ENCODE measurements at places on chromosomes 7 and 10.
A peak's percentile ranks its signal among the peaks of the same experiment; 100 is the strongest.

DNA sequence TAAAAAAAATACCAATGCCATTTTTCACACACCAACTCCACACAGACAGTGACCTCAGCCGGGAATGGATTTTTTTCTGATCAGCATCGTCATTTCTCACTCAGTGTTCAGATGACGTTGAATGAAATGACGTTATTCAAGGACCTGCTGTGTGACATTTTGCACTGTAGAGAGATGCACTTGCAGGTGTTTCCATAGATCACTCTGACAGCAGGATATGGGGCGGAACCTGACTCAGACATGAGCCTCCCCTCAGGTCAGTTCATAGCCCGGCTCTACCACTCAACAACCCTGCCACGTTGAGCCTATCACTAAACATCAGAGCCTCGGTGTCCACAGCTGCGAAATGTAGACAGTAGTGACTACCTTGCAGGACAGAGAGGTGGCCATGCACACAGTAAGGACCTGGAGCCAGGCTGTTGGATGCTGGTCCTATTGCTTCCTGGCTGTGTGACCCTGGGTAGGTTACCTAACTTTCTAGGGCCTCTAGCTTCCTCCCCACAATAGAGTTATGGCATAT, 41.4 kb upstream of the ANTXRL start:
- DNase-seq: no peak

GRCh38 chr7:5692845-5693278, 88.6 kb downstream of the RNF216 start:
- no peak for DNase-seq

DNA sequence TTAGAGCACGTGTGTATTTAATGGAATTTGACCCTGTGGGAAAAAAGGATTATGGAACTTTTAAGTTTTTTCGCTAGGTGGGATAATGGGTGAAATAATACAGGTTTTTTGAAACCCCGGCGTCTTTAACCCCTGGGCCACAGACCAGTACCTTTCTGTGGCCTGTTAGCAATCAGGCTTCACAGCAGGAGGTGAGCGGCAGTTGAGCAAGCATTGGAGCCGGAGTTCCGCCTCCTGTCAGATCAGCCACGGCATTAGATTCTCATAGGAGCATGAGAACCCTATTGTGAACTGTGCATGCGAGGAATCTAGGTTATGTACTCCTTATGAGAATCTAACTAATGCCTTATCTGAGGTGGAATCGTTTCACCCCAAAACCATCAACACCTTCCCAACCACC, 28.6 kb downstream of the WAC start:
- DNase-seq: no peak

- no peak for DNase-seq
Observed at GRCh38 chr10:44065788-44066526, 318.9 kb downstream of the CXCL12 start.

- no peak for DNase-seq
Observed at GRCh38 chr7:107999779-108000560, 3.0 kb downstream of the LAMB1 start.

- no peak for DNase-seq
Observed at GRCh38 chr10:46558392-46559185, 2.1 kb upstream of the GPRIN2 start.

GRCh38 chr10:27356738-27357137, 116.1 kb upstream of the ACBD5 start:
- DNase-seq: no peak

DNA sequence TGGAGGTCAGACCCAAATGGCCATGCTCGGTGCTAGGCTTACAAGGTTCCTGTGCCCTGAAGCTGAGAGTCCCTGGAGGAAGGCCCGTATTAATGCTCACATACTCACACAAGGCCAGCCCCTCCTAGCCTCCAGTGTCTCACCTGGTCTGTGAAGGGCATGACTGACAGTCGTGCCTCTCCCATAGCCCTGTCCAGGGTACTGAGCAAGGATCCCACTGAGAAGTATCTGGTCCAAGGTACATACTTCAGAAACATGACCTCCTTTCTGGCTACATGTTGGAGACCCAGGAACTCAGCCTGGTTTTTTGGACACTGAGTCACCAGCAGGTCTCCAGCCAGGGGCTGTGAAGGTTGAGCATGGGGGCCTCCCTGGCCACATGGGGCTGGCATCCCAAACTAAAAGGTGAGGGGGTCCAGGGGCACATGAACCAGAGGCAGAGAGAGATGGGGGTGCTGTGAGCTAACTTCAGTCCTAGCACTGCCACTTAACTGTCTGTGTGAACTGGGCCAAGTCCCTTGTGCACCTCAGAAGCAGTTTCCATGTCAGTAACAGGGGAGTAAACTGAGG, 17.6 kb upstream of the RASGEF1A start:
- DNase-seq: peak; percentile 25

DNA sequence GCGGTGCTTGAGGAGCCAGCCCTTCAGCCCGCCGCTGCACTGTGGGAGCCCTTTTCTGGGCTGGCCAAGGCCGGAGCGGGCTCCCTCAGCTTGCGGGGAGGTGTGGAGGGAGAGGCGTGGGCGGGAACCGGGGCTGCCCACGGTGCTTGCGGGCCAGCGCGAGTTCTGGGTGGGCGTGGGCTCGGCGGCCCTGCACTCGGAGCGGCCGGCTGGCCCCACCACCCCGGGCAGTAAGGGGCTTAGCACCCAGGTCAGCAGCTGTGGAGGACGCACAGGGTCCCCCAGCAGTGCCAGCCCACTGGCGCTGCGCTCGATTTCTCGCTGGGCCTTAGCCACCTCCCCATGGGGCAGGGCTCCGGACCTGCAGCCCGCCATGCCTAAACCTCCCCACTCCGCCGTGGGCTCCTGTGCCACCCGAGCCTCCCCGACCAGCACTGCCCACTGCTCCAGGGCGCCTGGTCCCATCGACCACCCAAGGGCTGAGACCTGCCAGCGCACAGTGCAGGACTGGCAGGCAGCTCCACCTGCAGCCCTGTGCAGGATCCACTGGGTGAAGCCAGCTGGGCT, 9.5 kb upstream of the GSTO1 start:
- DNase-seq: no peak

GRCh38 chr10:127012769-127013152, 107.5 kb downstream of the DOCK1 start:
- DNase-seq: no peak

GRCh38 chr10:70253878-70254765, 20.9 kb upstream of the PPA1 start:
- no peak for DNase-seq

GRCh38 chr7:5702876-5703571, 78.4 kb downstream of the RNF216 start:
- no peak for DNase-seq

- no peak for DNase-seq
Observed at GRCh38 chr7:117347962-117348672, 25.3 kb upstream of the WNT2 start.

DNA sequence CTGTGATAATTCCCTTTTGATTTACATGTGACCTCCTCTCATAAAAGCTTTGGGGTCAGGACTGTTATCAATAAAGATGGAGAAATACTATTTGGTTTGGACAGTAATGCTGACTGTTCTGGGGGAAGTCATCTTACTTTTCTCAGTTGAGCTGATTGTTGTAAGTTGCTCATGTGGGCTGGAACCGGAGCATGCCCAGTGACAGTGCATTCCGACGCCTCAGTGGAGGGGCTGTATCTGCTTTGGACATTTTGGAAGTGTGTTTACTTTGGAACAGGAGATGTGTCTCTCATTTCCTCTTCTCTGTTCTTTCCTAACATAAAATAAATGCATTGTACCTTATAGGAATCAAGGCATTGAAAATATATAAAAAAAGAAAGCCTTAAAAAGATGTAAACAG, 30.1 kb downstream of the RBM33 start:
- no peak for DNase-seq

GRCh38 chr7:150945171-150945852, 32.8 kb downstream of the KCNH2 start:
- DNase-seq: no peak

- no peak for DNase-seq
Observed at GRCh38 chr7:70040970-70041766, 442.9 kb downstream of the AUTS2 start.

DNA sequence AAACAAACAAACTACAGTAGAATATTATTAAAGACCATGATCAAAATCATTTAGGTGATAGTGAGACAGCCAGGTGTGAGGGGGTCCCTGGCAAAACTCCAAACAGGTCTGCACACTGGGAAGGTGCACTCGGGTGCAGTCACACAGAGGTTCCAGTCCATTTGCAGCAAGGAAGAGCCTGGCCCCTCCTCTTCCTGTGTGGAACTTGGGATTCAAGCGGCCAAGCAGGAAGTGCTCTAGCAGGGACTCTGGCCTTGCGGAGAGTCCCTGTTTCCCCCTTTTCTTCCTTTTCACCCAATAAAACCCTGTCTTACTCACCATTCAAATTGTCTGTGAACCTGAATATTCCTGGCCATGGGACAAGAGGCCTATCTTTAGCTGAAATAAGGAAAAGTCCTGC, 181.8 kb downstream of the LRRTM3 start:
- no peak for DNase-seq

DNA sequence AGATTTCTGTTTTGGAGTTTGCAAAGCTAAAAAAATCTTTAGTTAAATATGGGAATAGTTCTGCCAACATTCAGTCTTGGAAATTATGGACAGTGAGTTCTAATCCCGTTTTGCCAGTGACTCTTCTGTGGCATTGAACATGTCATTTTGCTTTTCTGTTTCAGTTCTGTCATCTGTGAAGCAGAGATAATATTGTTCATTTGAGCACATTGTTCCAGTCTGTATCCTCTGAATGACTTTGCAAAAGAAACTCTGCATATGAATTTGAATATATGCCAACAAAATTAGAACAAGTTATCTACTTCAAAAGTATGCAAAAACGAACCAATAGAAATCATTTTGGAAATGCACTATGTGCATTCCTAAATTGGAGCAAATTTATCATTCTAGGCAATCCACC, 746.0 kb upstream of the POT1 start:
- no peak for DNase-seq

- DNase-seq: no peak
Observed at GRCh38 chr7:98668255-98668654, 51.2 kb downstream of the NPTX2 start.

DNA sequence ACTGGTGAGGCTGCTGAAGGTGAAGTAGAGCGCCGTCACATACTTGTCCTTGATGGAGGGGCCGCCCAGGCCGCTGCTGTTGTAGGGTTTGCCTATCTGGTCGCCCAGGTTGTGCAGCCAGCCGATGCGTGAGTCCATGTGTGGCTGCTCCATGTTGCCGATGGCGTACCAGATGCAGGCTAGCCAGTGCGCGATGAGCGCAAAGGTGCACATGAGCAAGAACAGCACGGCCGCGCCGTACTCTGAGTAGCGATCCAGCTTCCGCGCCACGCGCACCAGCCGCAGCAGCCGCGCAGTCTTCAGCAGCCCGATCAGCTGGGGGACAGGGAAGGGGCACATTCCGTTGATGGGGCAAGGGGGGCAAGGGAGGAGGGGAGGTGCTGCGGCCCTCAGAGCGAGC, 26.6 kb downstream of the KCNH2 start:
- no peak for DNase-seq

DNA sequence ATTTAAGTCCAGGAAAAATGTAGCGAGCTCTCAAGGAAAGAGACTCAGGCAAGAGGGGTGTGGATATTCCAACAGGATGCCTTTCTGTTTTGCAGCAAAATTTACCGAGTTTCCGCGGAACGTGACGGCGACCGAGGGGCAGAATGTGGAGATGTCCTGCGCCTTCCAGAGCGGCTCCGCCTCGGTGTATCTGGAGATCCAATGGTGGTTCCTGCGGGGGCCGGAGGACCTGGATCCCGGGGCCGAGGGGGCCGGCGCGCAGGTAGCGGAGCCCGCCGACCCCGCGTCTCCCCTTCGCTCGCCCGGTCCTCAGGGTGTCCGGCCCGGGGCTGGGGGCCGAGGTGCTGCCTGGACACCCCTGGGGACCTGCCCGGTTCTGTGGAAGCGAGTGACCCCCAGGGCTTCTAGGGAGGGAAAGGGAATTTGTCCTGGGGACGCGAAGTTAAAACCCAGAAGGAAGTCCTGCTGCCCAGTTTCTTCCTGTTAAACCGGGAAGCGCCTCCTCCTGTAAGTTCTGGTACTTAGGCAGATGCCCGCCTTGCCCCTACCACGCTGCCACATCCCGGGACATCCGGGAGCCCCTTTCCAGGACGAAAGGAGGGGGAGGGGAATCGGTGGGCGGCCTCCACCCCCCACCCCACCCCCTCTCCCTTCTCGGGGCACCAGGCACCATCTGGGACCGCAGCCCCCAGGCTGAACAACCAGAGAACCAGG, 2.5 kb downstream of the VSTM2A start:
- DNase-seq: no peak

GRCh38 chr7:100085515-100085914, 3.3 kb upstream of the COPS6 start:
- DNase-seq: no peak

DNA sequence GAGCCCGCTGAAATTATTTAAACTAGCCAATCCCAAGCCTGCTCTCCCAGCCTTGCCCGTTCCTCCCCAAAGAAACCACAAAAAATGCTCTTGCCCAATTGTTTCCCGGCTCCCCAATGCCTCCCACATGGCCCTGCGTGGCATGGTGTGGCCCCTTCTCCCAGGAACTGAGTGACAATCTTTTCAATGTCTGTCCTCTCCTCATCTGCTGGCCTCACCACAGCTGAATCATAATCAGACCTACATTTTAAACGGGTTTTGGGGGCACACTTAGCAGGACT, 201.5 kb downstream of the PRPF18 start:
- no peak for DNase-seq

DNA sequence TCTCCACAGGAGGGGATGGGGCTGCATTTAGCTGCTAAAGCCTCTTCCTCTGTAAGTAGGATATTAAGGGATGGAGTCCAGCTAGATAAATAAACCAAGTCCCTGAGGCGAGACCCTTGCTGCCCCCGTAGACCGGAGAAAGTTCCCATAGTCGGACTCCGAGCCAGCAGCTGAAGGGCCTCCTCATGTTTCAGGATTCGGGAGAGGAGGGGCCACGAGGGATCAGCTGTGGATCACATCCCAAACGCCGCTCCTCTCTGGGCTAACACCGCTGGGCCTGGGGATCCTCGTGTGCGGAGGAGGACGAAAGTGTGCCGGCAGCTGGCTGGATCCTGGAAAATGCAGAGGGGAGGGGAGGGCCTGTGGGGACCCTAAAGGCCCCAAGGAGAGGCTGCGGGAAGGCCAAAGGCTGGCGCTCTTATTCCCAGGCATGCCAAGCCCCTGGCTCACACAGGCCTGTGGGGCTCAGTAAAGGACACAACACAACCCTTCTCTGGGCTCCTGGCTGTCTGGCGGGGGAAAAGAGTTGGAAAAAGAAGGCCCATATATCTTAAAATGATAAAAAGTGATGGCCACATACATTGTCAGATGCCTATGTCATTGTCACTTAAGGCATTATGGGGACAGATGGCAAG, 82.5 kb upstream of the TMEM72 start:
- no peak for DNase-seq

DNA sequence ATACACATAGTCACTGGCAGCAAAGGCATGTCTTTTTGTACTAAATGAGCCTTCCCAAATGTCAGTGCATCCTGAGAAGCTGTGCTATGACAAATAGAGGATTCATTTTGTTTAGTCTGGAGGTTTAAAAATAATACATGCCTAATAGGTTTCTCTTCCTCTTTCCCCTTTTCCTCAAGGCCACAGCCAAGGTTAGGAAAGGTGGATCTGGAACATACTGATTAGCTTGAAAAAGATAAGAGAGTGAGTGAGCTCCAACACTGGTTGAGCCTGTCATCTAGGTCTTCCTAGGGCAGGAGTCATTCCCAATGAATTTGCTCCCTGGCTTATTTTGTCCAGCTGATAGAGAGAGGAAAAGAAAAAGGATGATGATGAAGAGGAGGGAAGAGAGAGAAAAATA, 14.4 kb upstream of the SP4 start:
- no peak for DNase-seq

Data from CD4-positive, alpha-beta T cell treated with Interleukin-17A for 1 hour (primary cell).